Left kidney (tissue), 8 donors: ENCODE measurements at places on chromosomes 12 and 14.
A peak's percentile ranks its signal among the peaks of the same experiment; 100 is the strongest.

GRCh38 chr12:119440803-119441360 is 106.4 kb downstream of the CCDC60 start:
- no peak for DNase-seq

GRCh38 chr12:28991626-28992025 is 157.5 kb upstream of the FAR2 start:
- DNase-seq = no peak

DNA sequence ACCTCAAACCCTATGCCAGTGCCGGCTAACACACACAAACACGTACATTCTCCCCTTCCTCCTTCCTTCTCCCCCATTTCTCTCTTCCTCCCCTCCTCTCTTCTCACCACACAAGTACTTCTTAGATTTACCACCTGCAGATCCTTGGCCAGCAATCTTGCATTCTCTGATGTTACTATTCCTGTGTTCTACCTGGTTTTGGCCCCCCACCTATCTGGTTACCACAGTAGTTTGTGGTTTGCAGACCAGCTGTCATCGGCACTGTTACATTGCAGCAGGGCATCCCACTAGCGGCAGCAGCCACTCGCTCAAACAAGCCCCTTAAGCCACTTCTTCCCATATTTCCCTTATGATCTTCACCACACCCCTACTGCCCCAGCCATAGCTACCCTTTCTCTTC is 3.9 kb downstream of the ABHD4 start:
- no peak for DNase-seq

DNA sequence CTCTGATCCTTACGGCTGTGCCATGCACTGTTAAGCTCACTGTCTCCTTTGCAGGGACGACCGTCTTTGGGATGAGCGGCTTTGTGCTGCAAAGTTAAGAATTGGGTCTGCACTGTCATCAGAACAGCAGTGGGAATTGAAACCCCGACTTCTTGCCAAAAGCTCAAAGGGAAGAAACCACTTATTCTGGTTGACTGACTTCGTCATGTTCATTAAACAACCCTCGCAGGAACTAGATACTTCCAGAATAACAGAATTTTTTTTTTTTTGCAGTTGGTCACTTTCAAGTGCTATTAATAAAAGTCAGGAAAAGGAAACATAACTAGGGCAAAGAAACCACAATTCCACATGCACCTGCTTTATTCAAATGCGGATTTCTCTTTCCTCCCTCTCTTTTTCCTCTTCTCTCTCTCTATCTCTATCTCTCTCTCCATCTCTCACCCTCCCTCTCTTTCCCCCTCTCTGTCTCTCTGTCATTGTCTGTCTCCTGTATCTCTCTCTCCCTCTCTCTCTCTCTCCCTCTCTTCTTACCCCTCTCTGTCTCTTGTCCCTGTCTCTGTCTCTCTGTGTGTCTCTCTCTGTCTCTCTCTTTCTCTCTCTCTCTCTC is 12.3 kb upstream of the GLT1D1 start:
- DNase-seq = peak; percentile 27

- DNase-seq = no peak
These were observed 17.4 kb downstream of the OTOGL start for GRCh38 chr12:80116735-80117134.

- DNase-seq = no peak
These were observed 523 bp upstream of the VRTN start for GRCh38 chr14:74347795-74348100.

GRCh38 chr12:52662918-52663229 is 10.9 kb upstream of the KRT2 start:
- no peak for DNase-seq

- peak; percentile 1 for DNase-seq
These were observed 441.2 kb downstream of the BTG1 start for GRCh38 chr12:91704446-91704845.

- DNase-seq = no peak
These were observed 691 bp upstream of the OR6S1 start for GRCh38 chr14:20642182-20642581.
